ENCODE measurements at places on chromosomes 12 and 14.

DNA sequence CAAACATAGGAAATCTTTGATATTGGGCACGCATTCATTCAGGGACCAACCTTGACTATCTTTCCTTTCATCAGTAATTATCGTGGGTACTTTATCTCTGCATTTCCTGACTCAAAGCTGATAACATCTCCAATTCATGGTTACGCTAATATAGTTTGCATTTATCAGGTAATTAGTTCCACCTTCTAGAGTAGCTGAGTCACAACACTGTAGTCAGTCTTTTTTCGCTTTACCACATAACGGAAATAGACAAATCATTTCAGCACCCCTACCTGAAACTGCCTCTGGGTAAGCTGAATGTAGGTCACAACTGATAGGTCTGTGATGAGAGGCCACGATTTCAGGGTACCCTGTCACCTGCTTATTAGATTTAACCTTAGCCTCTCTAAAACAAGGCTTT lies 36.7 kb upstream of the IL22 start:
- DNase-seq: no peak

DNA sequence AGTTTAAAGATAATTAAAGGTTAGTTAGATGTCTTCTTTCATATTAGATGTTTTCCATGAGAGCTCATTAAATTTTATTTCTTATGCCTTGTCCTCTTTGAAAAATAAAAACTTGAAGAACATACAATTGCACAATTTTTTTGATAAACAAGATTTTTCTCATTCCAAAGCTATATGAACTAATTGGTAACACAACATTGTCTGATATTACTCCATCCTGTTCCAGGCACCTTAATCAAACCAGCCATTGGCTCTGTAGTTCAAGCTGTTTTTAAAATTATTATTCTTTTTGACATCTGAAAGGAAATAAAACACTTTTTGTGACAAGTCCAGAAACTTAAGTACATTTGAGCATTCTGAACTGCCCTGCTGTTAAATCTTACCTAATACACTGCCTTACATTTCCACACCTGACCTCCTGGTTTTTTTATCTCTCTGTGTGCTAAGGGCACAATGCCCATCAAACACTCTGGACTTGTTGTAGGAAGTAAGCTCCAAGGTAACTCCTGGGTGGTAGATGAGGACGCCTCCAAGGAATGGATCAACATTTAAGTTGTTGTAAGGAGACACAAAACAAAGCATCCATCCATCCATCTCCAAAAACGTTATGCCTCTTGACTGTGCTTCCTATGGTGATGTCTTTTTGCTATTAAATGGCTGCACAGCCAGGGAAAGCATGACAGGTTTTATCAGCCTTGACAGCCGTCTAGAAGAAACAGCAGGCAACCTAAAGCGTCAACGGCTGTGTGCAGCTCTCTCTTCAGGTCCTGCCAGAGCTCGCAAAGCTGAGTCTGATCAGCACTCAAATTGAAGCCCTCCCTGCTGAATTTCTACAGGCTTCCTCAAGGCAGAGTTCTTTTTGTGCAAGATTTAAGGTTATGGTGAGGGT lies 449.9 kb upstream of the FLRT2 start:
- DNase-seq: no peak

GRCh38 chr12:47797441-47797840 lies 22.3 kb downstream of the HDAC7 start:
- DNase-seq: no peak

GRCh38 chr12:45907955-45908354 lies 82.4 kb downstream of the SCAF11 start:
- no peak for DNase-seq

GRCh38 chr14:92466059-92466458 lies 47.5 kb upstream of the RIN3 start:
- no peak for DNase-seq

GRCh38 chr12:108337235-108338223 lies 1.6 kb downstream of the CMKLR1 start:
- DNase-seq: no peak

DNA sequence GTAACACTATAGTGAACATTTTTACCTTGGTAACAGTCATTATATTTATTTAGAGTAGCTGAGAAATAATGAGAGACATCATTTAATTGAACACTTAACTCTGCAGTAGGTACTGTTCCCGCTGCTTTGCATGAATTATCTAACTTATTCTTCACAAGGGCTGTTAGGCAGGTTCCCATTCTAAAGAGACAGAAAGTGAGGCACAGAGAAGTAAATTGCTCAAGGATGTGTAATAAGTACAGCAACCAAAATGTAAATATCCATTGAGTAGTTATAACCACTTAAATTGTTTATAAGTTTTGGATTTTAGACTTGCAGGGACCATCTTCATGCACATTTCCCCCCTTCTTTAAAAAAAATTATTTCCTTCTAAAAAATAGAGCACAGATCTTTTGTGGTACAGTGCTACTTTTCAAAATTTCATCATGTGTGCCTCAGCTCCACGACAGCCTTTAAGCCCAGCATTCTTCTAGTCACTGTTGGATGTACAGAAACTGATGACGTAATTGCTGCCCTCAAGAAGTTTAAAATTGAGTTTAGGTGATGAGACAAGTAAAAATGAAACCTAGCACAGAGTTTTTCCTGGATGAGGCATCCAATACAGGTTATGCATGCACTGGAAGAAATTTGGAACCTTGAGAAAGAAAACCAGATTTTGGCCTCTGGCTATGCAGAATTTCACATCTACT lies 6.0 kb upstream of the MANSC4 start:
- DNase-seq: no peak

DNA sequence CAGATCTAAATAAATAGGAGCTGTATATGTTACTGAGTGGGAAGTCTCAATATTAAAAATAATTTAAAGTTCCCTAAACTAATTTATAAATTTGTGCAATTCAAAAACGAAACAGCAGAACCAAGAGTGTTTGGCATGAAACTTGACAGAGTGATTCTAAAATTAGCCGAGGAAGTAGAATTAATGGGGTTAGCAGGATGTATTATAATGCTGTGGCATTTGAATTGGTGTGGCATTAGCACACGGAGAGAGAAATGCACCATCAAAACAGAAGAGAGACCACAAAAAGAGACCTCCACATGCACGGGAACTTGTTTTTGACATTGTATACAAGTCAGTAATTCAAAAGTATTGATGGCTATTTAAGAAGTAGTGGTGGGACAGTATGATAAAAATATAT lies 366.0 kb upstream of the RGS6 start:
- DNase-seq: no peak

DNA sequence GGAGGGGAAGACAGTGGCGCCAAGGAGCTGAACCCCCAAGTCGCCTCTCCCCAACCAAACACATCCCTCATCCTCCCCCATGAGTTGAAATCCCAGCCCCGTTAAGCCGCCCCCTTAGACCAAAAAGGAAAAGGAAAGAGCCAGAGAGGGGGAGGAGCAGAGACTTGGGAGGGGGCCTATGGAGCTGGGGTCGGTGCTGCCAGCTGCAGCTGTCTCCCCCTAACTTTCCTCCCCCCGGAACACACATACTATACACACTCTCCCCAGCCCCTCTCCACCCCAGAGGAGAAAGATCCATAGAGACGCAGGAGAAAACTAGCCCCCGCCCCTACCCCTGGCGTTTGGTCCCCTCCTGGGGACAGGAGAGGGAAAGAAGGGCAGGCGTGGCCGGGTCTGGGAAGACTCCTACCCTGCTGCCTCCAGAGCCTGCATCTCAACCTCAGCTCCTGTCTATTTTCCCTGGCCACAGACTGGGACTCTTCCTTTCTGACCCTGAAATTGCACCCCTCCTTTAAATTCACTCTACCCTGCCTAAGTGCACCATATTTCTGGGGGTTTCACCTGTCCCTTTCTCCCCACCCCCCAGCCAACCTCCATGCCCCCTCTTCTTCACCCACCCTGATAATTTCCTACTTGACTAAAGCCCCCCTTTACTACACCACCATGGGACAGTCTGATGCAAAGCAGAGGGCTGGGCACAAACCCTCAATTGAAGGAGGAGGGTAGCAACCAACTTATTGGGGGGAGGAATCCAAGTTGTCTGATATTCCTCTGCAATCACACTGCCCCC lies 1.7 kb upstream of the HOXC9 start:
- DNase-seq: no peak

- DNase-seq: no peak
Measured at GRCh38 chr12:41709012-41709411, 435.7 kb downstream of the GXYLT1 start.

- DNase-seq: no peak
Measured at GRCh38 chr12:89309815-89310214, 42.5 kb downstream of the DUSP6 start.

GRCh38 chr12:120095331-120095730 lies 21.2 kb downstream of the RAB35 start:
- DNase-seq: no peak

DNA sequence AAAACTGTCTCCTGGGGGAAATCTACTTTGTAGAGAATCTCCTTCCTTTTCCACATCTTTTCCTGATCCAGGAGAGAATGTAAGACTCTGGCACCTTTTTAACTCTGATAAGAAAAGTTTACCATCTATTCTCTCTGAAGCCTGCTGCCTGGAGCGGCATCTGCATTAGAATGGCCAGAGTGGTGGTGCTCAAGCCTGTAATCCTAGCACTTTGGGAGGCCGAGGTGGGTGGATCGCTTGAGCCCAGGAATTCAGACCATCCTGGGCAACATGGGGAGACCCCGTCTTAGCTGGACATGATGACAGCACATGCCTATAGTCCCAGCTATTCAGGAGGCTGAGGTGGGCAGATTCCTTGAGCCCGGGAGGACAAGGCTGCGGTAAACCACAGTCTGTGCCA lies 1.4 kb upstream of the CHFR start:
- DNase-seq: no peak

GRCh38 chr12:49789992-49790391 lies 38.2 kb downstream of the NCKAP5L start:
- no peak for DNase-seq

DNA sequence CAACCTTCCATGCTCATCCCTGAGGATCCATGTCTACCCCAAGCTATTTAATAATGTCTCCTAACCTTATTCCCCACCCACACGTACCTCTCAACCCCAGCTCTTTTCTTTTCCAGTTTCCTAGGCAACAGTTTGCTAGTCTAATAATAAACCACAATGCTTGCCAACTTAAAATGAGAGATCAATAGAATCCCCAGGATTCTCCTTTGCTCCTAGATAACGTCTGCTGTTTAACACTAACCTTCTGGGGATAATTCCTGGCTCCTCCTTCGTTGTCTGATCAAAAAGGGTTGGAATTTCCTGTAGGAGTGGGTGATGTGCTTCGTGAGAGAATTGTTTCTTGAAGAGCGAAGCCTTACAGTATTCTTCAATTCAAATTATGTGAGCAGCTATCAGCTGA lies 42.2 kb upstream of the DBX2 start:
- no peak for DNase-seq

DNA sequence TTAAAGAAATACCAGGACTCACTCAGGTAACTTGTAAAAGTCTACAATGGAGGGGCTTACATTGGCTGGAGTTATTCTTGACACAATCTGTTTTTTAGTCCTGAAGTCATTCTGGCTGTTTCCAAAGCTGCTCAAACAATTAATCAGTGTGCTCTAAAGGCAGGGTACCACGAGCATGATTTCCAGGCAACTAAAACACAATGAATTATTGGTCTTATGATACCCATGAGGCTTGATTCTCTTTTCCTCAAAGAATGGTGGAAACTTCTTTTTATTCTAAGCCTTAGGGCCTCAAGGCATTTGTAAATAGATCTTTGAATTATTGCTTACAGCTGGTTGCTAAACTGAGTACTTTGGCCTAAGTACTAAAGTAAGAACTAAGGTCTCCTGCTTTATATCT lies 199.8 kb upstream of the PDZRN4 start:
- no peak for DNase-seq

GRCh38 chr12:119171291-119171690 lies 7.4 kb upstream of the HSPB8 start:
- DNase-seq: no peak

DNA sequence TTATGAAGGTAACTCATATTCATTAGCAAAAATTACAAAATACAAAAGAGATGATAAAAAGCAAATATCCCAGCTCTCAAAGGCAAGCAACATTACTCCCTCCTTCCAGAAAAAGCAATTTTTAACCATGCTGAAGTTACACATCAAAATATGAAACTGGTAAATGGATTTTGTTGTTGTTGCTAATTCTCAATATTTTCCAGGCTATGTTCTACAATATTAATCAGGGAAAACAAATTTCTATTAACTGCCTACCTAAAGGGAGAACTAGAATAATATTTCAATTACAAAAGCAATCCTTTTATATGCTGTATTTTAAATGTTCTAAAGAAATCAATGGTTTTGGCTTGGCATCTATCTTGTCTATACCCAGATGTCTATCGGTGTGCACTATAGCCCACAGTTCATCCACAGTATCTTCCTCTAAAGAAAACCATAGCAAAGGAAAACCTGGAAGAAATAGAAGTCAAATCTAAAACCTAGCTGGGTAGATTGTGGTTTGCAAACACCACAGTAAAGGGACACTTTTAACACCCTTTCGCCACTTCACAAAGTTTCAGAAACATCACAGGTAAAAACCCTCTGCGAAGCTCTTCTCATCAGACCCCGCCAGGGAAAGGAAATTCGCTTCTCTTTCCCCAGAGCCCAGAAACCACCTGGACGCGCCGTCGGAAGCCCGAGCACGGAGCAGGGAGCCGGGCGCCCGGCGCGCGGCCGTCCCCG lies 32.0 kb downstream of the TC2N start:
- DNase-seq: no peak

DNA sequence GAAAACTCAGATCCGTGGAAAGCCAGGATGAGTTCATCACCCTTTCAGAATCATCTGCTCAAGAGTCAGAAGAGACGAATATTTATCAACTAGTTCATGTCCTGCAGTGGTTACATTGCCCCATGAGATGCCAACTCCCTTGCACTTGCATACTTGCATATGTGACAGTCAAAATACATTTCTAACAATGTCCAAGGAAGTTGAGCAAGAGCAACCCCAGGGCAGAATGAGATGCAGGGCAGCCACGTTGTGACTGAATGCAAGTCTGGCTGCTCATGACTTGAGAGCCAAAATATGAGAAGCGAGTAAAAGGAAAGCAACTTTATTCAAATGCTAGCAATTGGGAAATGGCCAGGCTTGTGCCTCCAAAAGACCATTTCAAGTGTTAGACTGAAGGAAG lies 23.6 kb upstream of the UTP20 start:
- DNase-seq: no peak

Data from fibroblast of skin of left quadriceps (primary cell).